Stimulated activated CD8-positive, alpha-beta memory T cell treated with anti-CD3 and anti-CD28 coated beads, Interleukin-2, amount 100 ng/mL, for 48 hours (primary cell): ENCODE measurements at places on chromosomes 1 and 21.

GRCh38 chr1:185972096-185972850, 238.1 kb downstream of the HMCN1 start:
- no peak for DNase-seq

DNA sequence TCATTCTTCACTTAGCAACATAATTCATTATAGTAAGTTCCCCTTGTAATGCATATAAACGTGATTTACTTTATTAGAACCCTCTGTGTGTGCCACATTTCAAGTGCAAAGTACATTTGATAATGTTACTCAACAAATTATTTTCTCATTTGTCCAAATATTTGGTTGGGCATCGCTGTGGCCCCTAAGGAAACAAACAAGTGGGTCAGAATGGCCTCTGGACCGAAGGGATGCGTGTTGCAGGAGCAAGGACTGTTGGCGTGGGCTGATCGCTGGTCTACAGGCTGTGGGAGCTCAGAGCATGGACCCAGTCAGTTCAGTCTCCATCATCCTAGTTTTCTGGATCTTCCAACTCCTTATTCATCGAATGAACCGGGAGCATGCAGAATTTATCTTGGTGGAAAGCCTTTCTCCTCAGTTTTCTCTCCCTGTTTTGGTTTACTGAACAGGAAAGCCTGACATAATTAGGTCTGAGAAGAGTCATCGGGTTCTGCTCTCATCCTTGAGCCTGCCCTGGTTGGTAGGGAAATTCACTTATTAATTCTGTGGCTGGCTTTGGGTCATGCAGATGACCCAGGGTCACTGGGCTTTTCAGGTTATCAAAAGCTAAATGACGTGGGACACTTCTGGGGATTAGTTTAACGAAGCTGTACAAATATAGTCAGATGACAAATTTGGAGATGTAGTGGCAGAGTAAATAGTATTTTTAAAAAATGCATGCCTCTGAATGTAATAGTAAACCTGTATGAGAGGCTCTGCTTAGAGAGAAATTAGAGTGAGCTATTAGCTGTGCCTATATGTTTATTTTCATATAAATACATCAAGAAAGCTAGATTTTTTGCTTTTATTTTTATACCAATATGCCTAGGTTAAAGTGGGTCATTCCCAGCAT, 200.2 kb downstream of the SDCCAG8 start:
- DNase-seq = no peak

- no peak for DNase-seq
These were observed 38.0 kb upstream of the MAGOH start for GRCh38 chr1:53276153-53276901.

- DNase-seq = no peak
These were observed 109.9 kb upstream of the IFFO2 start for GRCh38 chr1:19066248-19066873.

- no peak for DNase-seq
These were observed 63.5 kb downstream of the DISC1 start for GRCh38 chr1:231690059-231690458.

GRCh38 chr1:87826681-87827251, 498.1 kb downstream of the LMO4 start:
- no peak for DNase-seq

DNA sequence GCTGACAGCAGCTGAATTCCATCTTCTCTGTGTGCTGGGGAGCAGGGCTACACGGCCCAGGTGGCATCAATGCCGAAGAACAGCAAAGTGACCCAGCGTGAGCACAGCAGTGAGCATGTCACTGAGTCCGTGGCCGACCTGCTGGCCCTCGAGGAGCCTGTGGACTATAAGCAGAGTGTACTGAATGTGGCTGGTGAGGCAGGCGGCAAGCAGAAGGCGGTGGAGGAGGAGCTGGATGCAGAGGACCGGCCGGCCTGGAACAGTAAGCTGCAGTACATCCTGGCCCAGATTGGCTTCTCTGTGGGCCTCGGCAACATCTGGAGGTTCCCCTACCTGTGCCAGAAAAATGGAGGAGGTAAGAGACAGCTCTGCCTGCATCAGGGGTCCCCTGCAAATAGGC, 16.6 kb downstream of the SLC6A17 start:
- no peak for DNase-seq

- DNase-seq = no peak
These were observed 2.2 kb downstream of the FBXO28 start for GRCh38 chr1:224116131-224116530.

DNA sequence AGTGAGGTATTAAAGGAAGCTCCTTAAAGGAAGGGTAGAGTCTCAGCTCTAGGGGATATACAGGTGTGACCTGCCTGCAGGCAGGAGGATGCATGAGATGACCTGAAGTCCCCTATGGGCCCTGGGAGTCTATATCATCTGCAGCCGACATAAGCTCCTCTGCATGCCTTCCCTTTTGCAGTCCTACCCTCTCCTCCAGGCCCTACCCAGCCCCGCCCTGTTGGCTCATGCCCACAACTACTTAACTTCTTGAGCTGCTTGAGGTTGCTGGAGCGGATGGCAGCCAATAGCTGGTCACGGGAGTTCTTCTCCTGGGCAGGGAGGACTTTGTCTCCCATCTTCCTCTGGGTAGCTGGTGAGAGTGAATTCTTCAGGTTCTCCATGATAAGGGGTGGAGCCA, 10.3 kb downstream of the SHISA4 start:
- DNase-seq = no peak

DNA sequence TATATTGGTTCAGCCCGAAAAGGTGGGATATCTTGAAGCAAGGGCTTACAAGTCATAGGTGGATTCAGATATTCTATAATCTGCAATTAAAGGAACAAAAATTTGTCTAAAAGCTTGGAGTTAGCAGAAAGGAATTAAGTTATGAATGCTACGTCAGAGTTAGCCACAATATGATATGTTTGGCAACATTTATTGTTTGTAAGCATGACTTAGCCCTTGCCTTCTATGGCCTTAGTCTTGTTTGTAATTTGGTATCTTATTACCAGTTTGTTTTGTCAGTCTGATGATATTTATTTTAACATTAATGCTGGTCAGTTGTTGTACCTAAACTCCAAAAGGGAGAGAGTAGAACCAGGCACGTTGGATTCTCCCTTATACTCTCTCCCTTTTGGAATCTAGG, 43.1 kb upstream of the SUCO start:
- DNase-seq = no peak

GRCh38 chr1:54619749-54620148, 3.6 kb downstream of the FAM151A start:
- DNase-seq = no peak

- no peak for DNase-seq
These were observed 638 bp upstream of the TUFT1 start for GRCh38 chr1:151539321-151540020.
